Memory B cell (primary cell): ENCODE measurements at places on chromosomes 4 and X.

DNA sequence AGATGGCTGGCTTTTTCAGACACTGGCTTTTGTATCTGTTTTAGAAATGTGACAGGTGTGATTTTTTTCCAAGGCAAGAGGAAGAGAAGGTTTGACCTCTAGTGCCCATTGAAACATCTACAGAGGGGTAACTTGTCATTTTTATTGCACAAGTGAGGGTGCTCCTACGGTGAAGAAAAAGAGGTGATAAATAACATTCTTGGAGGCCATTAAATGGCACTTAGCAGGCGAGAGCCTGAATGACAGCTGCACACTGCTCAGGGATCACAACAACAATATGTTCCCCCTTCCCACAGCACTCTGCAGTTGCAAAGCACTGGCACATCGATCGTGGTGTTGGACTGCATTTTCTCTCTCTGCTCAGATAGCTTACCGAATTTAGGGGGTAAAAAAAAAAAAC lies 22.9 kb downstream of the FAM184B start:
- no peak for DNase-seq

DNA sequence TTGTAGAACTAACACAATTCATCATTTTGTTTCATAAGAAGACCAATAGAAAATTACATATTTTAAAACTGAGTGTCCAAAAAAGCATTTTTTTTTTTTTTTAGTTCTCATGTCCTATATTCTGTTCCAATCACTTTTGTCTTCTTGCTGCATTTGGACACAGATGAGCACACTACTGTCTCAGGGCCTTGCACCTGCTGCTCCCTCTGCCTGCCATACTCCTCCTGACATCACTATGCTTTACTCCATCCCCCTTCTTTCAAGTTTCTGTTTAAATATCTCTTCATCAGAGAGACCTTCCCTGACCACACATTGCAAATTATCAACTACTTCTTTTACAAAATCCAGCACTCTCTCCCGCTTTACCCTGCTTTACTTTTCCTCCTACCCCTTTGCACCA lies 230.7 kb upstream of the GK2 start:
- DNase-seq = no peak

DNA sequence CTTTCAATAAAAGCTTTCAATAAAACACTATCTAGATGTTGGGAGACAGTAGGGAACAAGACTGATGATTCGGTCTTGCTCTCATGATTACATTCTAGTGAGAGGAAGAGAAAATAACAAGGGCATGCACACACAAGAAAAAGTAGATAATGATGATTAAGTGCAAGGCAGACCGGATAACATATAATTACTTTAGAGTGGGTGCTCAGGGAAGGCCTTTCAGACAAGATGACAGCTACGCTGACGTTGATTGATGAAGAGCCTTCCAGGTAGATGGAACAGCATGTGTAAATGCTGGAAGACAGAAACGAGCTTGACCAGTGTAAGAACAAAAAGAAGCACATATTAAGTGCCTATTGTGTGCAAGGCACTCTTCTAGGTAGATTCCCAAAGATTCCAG lies 43.4 kb downstream of the TXK start:
- no peak for DNase-seq

GRCh38 chr4:83153417-83153816 lies 38.9 kb upstream of the PLAC8 start:
- DNase-seq = no peak

DNA sequence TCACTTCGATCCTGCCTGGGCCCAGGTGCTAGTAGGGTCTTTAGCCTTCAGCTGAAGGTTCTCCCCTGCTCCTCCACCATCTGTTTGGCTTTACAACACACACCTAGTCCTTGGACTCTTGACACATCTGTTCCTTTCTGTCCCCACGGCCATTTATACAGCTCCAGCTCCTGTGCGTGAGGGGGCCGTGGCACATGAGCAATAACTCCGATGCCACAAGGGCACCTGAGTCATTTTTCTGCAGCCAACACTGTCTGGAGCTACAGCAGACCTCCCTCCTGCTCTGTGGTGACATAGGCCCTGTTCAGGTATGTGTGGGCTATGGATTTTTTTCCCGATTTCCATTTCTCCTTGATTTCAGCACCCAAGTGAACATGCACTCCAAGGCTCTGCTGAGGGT lies 44.7 kb upstream of the BCOR start:
- no peak for DNase-seq

DNA sequence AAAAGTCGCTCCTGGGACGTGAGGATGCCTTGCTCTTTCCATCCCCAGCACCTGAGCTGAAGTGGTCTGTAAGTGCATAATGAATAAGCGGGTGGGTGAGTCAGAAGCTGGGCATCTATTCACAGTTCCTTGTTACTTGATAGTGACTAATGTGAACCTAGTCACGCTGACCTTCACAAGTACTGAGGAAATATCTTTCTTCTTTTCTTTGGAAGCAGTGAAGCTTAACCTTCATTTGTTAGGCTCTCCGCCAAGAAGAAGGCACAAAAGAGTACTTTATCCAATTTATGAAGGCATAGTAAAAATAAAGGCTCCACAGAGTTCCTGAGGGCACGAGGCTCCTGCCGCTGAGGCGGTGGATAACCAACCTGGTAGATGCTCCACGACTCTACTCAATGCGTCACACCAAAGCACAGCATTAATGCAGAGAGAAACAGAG lies 475.7 kb upstream of the SLIT2 start:
- no peak for DNase-seq

GRCh38 chr4:146237092-146237491 lies 22.8 kb downstream of the REELD1 start:
- DNase-seq = no peak

GRCh38 chr4:11805842-11806241 lies 377.1 kb upstream of the HS3ST1 start:
- no peak for DNase-seq

DNA sequence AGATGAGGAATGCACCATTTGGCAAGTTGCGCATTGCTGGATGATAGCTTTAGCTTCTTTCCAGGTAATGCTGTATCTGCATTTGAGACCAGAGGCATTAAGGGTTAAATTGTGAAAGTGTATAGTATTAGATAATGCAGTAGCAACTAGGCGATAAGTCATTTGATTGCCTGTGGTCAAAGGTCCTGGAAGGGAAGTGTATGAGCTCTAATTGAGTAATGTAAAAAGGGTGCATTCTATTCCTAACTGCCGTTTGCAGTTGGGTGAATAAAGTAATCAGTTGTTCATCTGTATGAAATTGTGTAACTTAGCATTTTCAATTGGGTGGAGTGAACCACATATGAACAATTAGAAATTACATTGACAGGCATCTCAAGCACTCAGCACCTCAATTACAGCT lies 54.5 kb upstream of the WDR1 start:
- DNase-seq = no peak

DNA sequence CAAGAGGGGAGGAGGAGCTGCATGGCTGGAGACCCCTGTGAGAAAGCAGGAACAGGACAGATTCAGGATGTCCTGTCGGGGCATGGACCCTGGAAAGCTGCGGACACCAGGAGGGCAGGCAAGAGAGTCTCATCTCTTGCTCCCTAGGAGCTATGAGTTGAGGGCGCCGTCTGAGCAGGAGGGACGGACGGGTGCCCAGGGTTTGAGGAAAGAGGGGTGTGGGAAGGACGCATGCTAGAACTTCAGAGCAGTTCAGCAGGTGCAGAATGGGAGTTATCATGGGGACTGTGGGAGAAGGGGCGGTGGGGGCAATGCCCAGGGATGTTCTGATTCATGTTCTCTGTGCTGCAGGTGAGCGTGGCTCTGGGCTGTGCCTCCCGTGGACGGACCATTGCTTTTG lies 24.8 kb downstream of the TKTL1 start:
- no peak for DNase-seq

GRCh38 chr4:59536428-59536827 lies 1663.7 kb upstream of the ADGRL3 start:
- no peak for DNase-seq

GRCh38 chr4:124092101-124092500 lies 620.4 kb downstream of the ANKRD50 start:
- DNase-seq = no peak

- DNase-seq = no peak
These were observed 174.0 kb upstream of the FMR1 start for GRCh38 chrX:147737690-147738089.

- DNase-seq = no peak
These were observed 150.0 kb downstream of the SPOCK3 start for GRCh38 chr4:167084321-167084720.

- DNase-seq = no peak
These were observed 68.4 kb upstream of the ALB start for GRCh38 chr4:73335679-73336078.

DNA sequence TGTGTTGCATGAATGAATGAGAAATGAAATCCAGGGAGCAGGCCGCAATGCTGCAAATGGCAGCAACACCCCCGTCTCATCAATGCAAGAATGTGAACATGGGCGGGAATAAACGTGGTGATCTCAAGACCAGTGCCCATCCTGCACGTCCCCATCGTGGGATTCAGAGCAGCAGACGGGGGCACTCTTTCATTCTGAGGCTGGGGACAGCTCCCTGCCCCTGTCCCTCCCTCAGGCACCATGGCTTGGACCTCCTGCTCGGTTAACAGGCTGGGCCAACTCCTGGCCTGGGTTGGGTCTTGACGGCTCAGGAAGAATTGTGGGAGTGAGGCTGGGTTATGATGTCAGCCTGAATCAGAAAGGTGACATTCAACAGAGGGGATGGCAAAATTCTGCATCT lies 78.9 kb downstream of the NSUN7 start:
- no peak for DNase-seq

- no peak for DNase-seq
These were observed 61.3 kb downstream of the SPATA18 start for GRCh38 chr4:52112411-52112810.

GRCh38 chrX:1242891-1243402 lies 25.7 kb upstream of the CSF2RA start:
- DNase-seq = no peak

DNA sequence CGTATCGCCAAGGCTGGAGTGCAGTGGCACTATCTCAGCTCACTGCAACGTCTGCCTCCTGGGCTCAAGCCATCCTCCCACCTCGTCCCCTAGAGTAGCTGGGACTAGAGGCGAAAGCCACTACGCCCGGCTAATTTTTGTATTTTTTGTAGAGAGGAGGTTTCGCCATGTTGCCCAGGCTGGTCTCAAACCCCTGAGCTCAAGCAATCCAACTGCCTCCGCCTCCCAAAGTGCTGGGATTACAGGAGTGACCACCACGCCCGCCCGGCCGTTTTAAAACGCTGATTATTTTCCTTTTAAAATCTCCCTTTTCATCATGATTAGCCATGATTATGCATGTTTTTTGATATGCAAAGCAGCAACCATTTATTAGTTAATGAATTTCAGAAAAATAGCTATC lies 2.2 kb downstream of the N4BP2 start:
- DNase-seq = no peak

- DNase-seq = no peak
These were observed 63.7 kb downstream of the HMGB2 start for GRCh38 chr4:173270312-173271027.

DNA sequence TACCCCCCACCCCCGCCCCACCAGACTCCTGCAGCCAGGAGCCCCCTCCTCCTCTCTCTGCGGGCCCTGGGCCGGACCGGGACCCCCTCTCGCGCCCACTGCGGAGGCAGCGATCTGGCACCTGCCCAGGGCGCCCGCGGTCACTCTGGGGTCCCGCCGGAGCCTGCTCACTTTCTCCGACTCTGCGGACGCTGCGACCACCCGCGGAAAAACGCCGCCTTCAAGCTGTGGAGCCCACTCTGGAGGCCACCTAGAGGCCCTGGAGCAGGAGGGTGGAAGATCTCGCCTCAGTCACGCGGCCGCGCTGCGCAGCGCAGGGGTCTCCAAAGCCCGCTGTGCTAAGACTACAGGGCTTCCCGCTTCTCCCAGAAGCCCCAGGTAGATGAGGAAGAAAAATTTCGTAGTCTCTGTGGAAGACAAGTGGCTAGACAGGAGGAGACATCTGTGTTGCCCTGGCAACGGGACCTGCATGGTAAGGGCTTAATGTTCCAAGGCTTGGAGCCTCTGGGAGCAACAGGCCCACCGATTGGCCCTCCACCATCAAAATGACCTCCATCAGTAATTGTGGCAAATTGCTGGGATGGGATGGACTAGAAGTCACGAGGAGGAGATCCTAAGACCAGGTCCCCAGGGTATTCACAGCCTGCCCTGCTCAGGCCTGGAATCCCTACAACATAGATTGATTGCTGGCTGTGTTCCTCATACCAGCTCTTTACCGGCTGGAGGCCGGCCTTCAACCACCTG lies at the start of gene PNMA6F:
Gene PNMA6F, minus strand, starts transcription at position 387 of the 744 bp plus-strand sequence. CDS start 1,093 bp downstream, outside the sequence.
- DNase-seq = no peak

DNA sequence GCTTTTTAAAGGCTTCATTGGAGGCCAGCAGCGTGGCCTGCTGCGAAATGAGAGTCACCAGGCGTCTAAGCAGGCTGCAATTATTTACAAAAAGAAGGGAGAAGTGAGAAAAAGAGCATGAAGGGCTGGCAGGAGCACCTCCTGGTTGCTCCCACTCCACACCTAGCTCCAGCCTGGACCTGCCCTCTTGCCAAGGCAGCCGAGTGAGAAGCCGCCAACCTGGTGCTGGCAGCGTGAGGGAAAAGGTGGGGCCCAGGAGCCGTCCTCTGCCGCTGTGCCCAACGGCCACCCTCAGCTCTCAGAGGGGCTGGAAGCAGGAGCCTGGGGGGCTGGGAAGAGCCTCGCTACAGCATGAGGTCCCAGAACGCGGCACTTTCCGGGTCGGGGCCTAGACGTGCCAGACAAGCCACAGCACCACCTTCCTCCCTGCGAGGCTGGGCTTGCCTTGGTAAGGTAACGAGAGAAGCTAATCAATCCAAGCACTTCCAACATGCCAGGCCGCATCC lies 16.3 kb downstream of the SLC6A8 start:
- DNase-seq = no peak

DNA sequence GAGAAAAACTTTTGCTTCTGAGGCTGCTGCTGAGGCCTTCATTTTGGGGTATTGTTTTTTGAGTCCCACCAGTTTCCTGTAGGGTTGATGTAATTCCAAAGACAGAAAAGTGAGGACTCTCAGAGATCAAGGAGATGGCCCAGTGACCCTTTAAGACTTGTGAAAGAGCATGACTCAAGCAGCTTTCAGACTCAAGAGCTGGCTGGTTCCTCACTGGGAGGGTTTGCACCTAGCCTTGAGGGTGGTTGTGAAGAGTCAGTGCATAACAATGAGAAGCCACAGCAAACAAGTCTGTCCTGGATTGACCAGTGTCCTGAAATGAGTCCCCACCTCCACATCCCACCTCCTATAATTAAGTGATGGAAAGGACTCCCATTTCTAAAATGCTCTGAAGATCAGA lies 89.2 kb downstream of the NHS start:
- no peak for DNase-seq

DNA sequence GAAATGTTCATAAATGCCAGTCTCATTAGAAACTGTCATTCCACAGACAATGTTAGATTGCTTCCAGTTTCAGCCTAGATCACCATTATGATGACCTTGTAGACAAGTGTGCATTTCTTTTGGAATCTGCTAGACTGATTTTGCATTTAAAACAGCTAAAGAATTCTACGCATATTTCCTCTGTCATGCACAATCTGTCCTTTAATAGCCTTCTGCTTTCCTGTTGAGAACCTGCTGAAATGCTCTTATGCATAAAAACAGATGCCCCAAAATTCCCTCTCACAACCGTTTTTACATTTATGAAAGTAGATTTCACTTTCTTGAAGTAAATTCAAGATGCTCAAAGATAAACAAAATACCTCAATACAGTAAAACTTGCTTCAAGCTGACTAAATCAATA lies 673.3 kb downstream of the GALNTL6 start:
- DNase-seq = no peak
